Astrocyte of the cerebellum (primary cell): ENCODE measurements at places on chromosomes 4 and X.

GRCh38 chr4:167023364-167023925, 210.8 kb downstream of the SPOCK3 start:
- no peak for DNase-seq

DNA sequence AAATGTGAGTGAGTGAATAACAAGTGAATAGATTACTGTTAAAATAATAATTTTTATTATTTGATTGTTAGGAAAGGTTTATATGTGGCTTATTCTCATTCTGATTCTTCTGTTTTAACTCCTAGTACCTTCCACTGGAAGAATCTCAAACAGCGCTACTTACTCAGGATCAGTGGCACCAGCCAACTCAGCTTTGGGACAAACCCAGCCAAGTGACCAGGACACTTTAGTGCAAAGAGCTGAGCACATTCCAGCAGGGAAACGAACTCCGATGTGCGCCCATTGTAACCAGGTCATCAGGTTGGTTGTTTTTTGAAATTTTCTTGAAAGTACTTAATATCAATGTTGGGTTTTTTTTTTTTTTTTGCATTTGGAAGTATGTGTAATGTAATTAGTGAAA, 117.6 kb upstream of the BMPR1B start:
- DNase-seq, result no peak

- DNase-seq, result no peak
These were observed 66.4 kb upstream of the BANK1 start for GRCh38 chr4:101724093-101724492.

DNA sequence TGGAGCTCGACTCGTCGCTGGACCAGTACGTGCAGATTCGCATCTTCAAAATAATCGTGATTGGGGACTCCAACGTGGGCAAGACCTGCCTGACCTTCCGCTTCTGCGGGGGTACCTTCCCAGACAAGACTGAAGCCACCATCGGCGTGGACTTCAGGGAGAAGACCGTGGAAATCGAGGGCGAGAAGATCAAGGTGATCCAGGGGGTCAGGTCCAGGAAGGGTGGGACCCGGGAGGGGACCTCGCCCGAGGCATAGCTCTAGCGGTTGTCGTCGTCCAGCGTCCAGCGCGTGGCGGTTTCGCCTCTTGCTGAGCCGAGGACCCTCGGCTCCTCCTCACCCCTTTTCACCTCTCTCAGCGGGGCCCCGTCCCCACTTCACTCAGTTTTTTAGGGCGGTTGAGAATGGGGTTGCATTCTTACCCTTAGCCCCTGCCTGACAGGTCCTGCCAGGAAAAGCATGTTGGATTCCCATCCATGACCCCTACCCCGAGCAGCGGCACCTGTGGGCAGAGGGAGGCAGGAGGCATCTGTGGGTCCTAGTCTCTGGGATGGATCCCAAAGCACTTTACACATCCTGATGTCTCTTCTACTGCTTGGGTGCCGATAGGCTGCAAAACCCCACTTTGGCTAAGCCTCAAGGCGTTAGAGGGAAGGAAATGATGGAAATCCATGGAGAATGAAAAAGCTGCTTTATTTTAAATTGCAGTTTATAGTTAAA, 524 bp downstream of the RAB33A start:
- DNase-seq, result no peak

DNA sequence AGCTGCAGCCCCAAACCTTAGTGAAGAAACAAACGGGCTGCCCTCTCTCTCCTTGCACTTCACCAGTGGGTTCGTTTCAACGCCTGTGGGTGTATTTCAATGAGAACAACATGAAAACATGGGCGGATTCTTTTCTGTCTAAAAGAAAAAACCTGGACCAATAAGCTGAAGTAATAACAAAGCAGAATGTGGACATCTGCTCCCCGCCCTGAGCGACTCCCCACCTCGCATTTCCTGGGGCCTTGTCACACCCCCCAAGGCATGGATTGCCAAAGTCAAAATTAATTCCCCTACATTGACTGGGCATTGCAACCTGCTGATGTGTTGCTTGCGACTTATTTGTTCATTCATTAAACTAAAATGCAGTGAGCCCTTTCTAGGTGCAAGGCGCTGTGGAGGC, 142.9 kb downstream of the BCOR start:
- DNase-seq, result no peak

DNA sequence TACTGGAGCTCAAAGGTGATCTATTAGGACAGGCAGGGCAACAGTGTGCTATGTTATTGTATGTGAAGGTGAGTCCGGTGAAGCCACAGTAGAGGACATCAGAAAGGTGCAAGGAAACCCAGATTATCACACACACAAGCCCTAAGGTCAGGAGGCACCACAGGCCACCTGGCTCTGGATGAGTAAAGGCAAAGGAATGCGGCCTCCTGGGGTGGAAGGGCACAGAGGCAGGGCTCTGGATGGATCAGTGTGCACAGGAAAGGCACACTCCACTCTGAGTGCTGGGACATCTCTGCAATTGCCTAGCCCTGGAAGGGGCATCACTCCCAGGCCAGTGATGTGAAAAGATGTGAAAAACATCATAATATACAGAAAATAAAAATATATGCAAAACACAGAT, 683.5 kb downstream of the TRIML1 start:
- DNase-seq, result no peak

DNA sequence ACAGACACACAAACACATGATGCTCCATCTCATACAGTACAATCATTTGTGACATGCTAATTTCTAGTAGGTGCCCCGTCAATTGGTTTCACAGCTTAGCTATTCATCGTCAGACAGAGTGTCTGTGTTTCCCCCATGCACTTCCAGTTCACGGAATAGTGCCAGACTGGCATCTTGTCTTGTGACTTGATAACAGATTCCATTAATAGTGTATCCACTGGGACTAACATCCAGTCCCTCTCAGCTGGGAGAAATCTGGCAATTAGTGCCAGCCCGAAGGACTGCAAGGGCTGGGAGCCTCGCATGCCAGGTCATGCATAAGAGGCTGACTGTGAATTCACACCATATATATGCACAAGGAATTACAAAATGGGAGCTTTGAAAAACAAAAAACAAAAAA, 20.2 kb upstream of the GATB start:
- DNase-seq, result no peak

- no peak for DNase-seq
These were observed 61.9 kb downstream of the ARHGAP10 start for GRCh38 chr4:147793569-147794313.

GRCh38 chr4:25927361-25928195, 13.6 kb downstream of the SMIM20 start:
- no peak for DNase-seq

- no peak for DNase-seq
These were observed 173.0 kb downstream of the SPCS3 start for GRCh38 chr4:176492646-176493302.

- DNase-seq, result no peak
These were observed 199.2 kb downstream of the RTL9 start for GRCh38 chrX:110557864-110558263.

DNA sequence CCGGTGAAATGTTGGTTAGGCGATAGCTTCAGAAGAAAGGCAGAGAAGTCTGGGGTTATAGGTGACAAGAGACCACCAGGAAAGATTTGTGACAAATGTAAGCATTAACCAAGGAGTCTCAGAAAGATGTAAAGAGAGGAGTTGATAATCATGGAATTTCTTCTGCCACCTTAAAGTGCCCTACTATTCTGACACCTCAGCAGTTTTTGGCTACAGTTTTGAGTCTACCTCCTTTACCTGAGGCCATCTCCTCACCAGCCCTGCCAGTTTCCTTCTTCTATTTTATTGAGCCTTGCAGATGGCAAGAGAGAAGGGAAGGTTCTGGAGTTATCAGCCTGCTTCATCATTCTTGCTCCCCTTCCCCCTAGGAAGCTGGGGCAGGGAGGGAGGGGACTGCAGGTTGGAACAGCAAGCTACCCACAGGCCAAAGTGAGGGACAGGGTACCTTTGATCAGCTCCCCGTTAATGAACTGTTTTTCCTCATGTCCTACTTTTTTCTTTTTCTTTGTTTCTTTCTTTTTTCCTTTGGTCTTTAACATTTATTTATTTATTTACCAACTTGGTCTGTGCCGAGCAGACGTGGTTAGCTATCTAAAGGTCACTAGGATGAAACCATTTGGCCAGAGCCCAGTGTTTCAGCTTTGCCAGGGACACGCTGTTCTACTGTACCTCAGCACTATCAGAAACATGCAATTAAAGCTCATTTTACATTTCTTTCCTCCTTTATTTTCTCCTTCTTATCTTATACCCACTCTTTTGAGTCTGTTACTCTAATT, 438.7 kb upstream of the AR start:
- no peak for DNase-seq

GRCh38 chr4:121226362-121226761, 62.2 kb upstream of the TNIP3 start:
- DNase-seq, result no peak

DNA sequence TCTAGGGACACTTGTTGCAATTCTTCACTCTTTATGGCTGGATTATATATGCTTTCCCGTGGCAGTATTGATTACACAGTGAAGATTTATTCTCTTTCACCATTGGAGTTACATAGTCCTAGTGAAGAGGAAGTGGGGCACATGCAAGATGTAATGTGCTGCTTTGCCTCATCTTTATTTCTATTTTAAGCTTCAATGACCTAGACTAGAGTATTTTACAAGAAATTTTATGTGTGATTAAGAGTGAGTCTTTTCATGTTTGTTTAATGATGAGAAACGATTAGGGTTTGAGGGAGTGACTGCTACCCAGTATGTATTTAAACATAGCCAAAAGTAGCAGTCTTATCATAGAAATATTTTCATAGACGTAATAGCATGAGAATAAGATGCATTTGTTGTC, 30.8 kb downstream of the DIAPH2 start:
- DNase-seq, result no peak

GRCh38 chr4:22764183-22764582, 71.4 kb downstream of the GBA3 start:
- no peak for DNase-seq

DNA sequence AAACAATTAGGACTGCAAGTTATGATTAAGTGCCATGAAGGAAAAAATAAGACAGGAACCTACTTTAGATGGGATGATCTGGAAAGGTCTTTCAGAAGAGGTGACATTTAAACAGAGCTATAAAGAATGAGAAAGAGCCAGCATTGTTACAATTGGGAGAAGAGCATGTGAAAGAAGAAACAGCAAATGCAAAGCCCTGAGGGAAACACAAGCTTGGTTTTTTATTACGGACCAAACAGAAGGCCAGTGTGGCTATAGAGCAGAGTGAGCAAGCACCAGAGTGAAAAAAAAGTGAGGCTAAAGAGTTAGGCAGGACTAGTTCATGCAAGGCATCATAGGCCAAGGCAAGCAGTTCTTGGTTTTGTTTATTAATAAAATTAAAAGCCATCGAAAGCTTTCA, 175.6 kb downstream of the RBMX2 start:
- DNase-seq, result no peak

DNA sequence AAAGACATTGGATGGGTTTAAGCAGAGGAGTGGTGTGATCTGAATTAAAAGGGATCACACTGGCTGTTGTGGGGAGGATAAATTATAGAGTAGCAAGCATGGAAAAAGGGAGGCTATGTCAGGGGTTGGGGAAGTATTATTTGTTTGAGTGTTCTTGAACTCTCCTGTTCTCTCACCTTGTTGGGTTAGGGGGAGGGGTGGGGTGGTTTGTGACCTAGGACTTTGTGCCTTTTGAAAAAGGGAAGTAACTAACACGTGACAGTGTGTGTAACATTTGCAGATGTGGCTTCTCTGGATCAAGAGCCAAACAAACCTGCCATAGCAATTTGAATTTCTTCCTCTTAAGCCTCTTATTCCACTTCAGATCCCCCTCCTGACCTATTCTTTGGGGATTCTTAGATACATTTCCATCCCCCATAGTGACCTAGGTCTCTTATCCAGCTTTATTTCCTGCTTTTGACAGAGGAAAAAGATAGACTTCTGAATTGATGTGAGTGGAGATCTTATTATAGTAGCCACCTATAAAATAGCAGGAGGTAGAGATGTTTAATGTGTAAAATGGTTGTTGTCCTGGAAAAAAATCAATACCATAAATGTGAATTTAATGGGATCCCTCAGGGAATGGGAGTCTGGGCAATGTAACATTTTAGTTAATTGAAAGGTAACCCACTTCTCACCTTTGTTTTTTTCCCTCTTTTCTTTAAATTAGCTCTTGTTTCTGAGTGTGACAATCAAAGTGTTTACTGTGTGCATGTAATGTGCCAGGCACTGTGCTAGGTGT, 120.4 kb downstream of the CT47B1 start:
- no peak for DNase-seq

DNA sequence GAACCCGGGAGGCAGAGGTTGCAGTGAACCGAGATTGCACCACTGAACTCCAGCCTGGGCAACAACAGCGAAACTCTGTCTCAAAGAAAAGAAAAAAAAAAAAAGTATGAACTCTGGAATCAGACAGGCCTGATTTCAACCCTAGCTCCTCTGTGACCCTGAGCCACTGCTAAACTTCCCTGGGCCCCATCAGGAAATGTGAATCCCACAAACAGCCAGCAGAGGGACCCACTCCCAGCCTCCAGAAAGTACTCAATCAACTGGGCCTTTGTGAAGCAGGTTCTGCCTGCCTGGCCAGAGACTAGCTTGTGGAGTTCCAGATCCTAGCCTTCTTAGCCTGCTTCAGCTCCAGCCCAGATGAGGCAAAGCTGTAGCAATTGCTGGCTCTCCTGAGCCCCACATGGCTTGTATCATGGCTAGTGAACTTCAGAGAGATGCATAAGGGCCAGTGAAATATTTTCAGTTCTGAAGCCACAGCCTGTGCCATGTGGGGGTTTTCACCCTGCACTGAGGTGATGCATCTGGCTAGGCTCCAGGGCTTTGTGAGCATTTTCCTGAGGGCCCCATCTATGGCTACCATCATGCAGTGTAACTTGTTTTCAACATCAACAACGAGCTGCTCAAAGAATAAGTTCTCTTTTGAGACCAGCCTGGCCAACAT, 7.2 kb upstream of the IDS start:
- DNase-seq, result no peak
